ENCODE measurements at places on chromosomes 13 and 19.

DNA sequence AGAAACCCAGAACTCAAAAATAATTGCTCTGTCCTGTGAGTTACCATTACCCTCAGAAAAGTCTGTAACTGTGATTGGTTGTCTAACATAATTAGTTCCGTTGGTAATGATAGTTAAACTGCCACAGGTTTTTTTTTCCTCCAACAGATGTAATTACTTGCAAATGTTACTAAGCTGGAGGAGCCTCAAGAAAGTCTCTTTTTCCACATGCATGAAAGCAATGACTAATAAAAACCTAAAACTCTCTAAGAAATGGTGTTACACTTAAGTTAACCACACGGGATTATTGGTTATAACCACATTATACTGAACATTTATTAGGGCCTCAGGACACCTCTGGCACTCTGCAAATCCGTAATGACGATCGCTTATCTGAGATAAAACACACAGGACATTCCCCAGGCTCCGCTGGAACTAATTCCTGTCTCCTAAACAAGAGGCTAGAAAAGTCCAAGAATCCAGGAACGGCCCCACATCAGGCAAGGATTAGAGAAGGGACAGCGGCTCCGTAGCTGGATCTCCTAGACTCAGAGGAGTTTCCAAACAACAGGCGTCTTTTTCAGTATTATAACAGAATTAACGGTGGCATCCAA lies 753 bp downstream of the ZNF235 start:
- DNase-seq = no peak

GRCh38 chr19:46571495-46571894 lies 29.6 kb upstream of the CALM3 start:
- DNase-seq = peak; percentile 85

GRCh38 chr19:33705090-33705847 lies 83.5 kb downstream of the CHST8 start:
- no peak for DNase-seq

GRCh38 chr19:1238369-1239303 lies 831 bp upstream of the CBARP start:
- no peak for DNase-seq

GRCh38 chr13:45434556-45435371 lies 16.6 kb upstream of the SLC25A30 start:
- no peak for DNase-seq

DNA sequence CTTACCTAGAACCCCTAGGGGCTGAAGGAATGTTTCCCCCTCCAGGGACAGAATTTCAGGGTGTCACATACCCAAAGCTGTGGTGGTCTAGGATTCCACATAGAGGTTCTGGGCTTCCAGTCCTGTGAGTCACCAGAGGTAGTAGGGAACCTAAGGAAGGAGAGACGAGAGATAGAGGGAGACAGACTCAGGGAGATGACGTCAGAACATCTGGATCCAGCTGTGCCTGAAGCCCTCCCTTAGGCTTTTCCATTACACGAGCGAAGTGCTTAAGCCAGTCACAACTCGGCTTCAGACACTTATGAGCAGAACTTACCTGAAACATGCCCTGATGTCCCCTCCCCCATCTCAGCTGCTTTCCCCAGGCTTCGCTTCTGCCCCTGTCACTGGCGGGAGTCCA lies 11.8 kb upstream of the SELENOW start:
- no peak for DNase-seq

- DNase-seq = no peak
These were observed 11.7 kb downstream of the NOP53 start for GRCh38 chr19:47756953-47757608.

- DNase-seq = no peak
These were observed 263.1 kb upstream of the RXFP2 start for GRCh38 chr13:31476266-31476665.

GRCh38 chr13:97475011-97475410 lies 41.0 kb downstream of the RAP2A start:
- no peak for DNase-seq

- no peak for DNase-seq
These were observed 656.6 kb downstream of the UQCRFS1 start for GRCh38 chr19:28556371-28556770.

- DNase-seq = no peak
These were observed 88.0 kb downstream of the PCCA start for GRCh38 chr13:100176801-100177400.

DNA sequence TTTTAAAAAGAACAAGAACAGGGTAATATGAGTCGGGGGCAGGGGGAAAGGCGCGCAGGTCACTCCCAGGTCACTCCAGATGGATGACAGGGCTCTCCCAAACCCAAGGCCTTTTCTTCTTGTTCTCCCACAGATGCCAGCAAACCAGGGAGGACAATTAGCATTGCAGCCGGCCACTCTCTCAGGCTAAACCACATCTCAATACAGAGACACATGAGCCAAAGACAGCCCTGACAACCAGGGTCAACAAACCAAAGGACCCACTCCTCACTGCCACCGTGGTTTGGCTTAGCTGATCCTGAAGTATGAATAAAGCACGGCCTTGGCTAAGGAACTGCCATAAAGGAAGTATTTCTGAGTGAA lies 47.3 kb downstream of the LATS2 start:
- no peak for DNase-seq

GRCh38 chr19:18065173-18065495 lies 21.6 kb downstream of the IL12RB1 start:
- no peak for DNase-seq

- DNase-seq = no peak
These were observed 6.2 kb downstream of the PTH2 start for GRCh38 chr19:49417088-49417487.

DNA sequence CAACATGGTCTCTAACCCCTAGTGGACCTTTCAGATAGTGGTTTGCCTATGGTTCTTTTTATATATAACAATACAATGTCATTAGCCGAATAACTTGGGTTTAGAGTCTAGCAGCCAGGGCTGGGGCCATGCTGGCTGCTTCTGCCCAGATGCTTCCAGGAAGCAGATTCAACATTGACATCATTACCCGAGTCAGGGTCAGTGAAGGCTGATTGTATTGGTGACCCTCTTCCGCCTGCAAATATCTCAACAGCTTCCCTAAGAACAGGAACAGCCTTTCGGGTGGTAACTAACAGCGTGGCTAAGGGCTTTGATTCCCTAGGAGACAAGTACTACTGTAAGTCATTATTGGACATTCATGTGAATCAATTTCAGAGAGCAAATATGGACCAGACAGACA lies 476.4 kb downstream of the UQCRFS1 start:
- DNase-seq = no peak

DNA sequence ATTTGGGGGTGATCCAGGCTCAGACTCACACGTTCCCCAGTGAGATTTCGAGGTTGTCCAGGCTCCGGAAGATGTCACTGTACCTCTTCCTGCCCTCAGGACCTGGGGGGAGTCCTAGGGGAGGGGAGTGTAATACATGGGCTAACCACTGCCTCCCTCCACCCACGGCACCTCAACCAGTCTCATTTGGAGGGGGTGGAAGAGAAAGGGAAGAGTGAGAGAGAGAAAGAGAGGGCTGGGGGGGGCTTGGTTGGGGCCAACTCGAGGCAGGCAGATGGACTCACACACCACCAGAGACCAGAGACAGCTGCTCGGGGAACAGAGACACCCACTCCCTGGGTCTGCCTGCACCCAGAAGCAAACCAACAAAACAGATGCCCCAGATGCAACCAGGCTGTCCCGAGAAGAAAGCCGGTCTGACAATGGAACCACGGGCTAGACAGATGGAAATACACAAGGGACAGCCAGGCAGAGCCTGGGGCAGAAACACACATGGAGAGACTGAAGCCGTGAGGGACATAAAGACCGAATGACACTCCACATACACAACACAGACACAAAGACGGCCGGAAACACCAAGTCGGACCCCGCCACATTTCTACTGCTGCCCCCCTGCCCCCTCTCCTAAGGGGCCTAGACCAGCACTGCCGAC lies 825 bp downstream of the GMIP start:
- DNase-seq = peak; percentile 52

DNA sequence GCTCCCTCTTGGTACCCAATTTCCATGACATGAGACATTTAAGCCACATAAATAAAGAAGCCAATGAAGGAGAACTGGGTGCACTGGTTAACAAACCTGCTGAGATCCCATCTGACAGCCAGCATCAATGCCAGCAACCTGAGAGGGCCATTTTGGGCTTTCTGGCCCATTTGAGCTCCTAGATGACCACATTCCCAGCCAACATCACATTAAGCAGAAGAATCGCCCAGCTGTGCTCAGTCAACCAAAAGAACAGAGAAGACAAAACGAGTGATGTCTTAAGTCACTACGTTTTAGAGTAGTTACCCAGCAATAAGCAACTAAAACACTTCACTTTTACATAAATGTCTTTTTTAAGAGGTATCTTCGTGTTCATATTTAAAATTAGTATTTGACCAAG lies 21.9 kb downstream of the LCP1 start:
- no peak for DNase-seq

- no peak for DNase-seq
These were observed 18.5 kb upstream of the SPRY2 start for GRCh38 chr13:80359414-80359777.
